Hepatic stellate cell (primary cell): ENCODE measurements at places on chromosomes 12 and 14.

GRCh38 chr12:29306682-29307081 lies 74.3 kb downstream of the ERGIC2 start:
- no peak for DNase-seq

- no peak for DNase-seq
Observed at GRCh38 chr14:95258754-95259593, 60.7 kb downstream of the CLMN start.

DNA sequence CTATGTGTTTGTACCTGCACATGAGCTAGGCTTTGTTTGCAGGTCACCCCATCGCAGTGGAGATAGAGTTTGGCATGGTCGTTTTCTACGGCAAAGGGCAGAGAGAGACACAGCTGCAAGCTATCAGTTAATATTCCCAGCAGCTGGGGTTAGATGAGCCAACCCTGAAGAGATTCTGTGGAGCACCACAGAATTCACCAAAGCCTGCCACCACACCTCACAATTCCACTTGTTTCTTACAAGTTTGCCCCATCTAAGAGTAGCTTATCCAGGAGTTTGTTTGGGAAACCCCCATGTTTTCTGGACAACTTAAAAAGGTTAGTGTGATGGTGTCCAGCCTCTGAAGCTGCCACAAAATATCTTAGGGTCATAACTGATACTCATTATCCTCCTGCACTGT lies 20.0 kb upstream of the HIF1A start:
- DNase-seq, result no peak

DNA sequence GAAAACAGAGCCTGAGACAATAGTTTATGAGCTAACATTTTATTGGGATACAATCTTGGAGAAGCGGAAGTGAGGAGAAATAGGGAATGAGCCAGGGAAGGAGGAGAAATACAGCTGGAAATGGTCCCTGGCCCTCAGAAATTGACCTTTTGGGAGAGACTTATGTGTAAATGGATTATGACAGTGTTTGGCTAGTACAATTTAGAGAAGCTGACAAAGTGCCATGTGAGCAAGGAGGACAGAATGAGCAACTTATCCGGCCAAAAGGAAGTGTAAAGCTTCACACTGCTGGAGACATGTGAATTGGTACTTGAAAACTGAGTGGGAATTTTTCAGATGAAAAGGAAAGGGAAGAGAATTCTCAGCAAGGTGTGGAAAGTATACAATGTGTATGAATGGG lies 2.9 kb downstream of the GLIPR1 start:
- DNase-seq, result no peak

GRCh38 chr14:57382283-57382682 lies 8.1 kb upstream of the NAA30 start:
- peak; percentile 36 for DNase-seq

- peak; percentile 23 for DNase-seq
Observed at GRCh38 chr14:49173765-49174373, 412.3 kb downstream of the RPS29 start.

DNA sequence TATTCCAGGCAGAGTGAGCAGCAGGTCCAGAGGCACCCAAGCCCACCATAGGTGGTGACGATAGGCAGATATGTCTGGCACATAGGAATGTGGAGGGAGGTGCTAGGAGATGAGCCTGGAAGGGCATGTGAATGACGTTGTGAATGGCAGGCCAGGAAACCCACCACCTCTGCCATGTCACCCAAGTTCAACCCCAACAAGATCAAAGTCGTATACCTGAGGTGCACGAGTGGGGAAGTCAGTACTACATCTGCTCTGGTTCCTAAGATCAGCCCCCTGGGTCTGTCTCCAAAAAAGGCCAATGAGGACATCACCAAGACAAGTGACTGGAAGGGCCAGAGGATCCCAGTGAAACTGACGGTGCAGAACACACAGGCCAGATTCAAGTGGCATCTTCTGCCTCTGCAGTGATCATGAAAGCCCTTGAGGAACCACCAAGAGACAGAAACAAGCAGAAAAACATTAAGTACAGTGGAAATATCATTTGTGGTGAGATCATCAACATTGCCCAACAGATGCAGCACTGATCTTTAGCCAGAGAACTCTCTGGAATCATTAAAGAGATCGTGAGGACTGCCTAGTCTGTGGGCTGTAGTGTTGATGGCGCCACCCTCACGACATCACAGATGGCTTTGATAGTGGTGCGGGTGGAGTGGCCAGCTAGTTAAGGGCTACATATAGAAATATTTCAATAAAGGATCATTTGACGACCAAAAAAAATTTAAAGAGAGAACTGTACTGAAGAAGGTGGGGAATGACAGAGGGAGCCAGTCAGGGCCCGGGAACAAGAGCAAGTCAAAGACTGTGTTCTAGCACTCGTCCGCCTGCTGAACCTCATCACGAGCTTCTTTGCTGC lies 99.7 kb downstream of the ZFP36L1 start:
- DNase-seq, result no peak
